Dermis lymphatic vessel endothelial cell (primary cell): ENCODE measurements at places on chromosomes 2 and 18. TPM values are rescaled to one million over a fixed set of nuclear protein-coding genes. Genes with fewer than 3 reads are reported as not detected.

Gene DRC1
- total RNA-seq: not detected in 2 replicates

Gene KCNJ13
- total RNA-seq: not detected in 2 replicates

Gene SNORC
- total RNA-seq: 0.33 and 0.34 TPM in 2 replicates

Gene CNTNAP5
- under 0.01 TPM in 1 of 2 replicates, not detected in the other for total RNA-seq

Gene CPLX4
- not detected in 2 replicates for total RNA-seq

Gene CD8A
- not detected in 2 replicates for total RNA-seq

Gene MEP1B
- 0.09 TPM in 1 of 2 replicates, not detected in the other for total RNA-seq

Gene CRYGD
- total RNA-seq: not detected in 2 replicates

Gene CXCR2
- total RNA-seq: not detected in 2 replicates

Gene MAP3K19
- total RNA-seq: not detected in 2 replicates

Gene METTL8
- total RNA-seq: 10.4 and 11.9 TPM in 2 replicates

Gene PKP4
- 38.3 and 41.3 TPM in 2 replicates for total RNA-seq

Gene TBR1
- total RNA-seq: under 0.01 and 0.09 TPM in 2 replicates

Gene HOXD1
- 5.9 and 10.0 TPM in 2 replicates for total RNA-seq

Gene ARHGAP28
- total RNA-seq: 0.87 and 1.1 TPM in 2 replicates

Gene RNU2-63P
- total RNA-seq: 23.5 and 93.7 TPM in 2 replicates

Gene FKBP1B
- total RNA-seq: 8.7 and 10.5 TPM in 2 replicates

Gene EFR3B
- total RNA-seq: 0.26 and 0.54 TPM in 2 replicates

Gene PCARE
- total RNA-seq: not detected in 2 replicates

Gene ATL2
- 48.0 and 62.0 TPM in 2 replicates for total RNA-seq

Gene CERKL
- total RNA-seq: not detected in 2 replicates

Gene SLC38A11
- not detected in 2 replicates for total RNA-seq

Gene CD28
- total RNA-seq: 0.09 and 0.11 TPM in 2 replicates

Gene IL36RN
- not detected in 2 replicates for total RNA-seq

Gene MTCL1
- total RNA-seq: 4.6 and 13.4 TPM in 2 replicates

Gene VWC2L
- total RNA-seq: not detected in 2 replicates

Gene DYNC1I2
- total RNA-seq: 114 and 150 TPM in 2 replicates

Gene STPG4
- 0.11 and 0.17 TPM in 2 replicates for total RNA-seq

Gene CIDEA
- 0.33 and 0.52 TPM in 2 replicates for total RNA-seq

Gene KLHL29
- 2.5 and 2.8 TPM in 2 replicates for total RNA-seq

Gene TLX2
- total RNA-seq: not detected in 2 replicates

Gene TDRD15
- not detected in 2 replicates for total RNA-seq

Gene NOL4
- total RNA-seq: not detected in 2 replicates

Gene TANC1
- 66.3 and 101 TPM in 2 replicates for total RNA-seq

Gene MAB21L4
- not detected in 2 replicates for total RNA-seq

Gene MAPK4
- not detected in 2 replicates for total RNA-seq

Gene ARHGEF4
- 0.09 and 0.98 TPM in 2 replicates for total RNA-seq

Gene NT5DC4
- total RNA-seq: not detected in 2 replicates

Gene KCNS3
- total RNA-seq: 0.76 and 0.86 TPM in 2 replicates

Gene HOXD4
- 3.5 and 6.3 TPM in 2 replicates for total RNA-seq

Gene TGFBRAP1
- 45.5 and 61.4 TPM in 2 replicates for total RNA-seq

Gene MC4R
- not detected in 2 replicates for total RNA-seq

Gene AMER3
- not detected in 2 replicates for total RNA-seq

Gene EGR4
- total RNA-seq: under 0.01 TPM in 1 of 2 replicates, not detected in the other

Gene ACAA2
- 19.2 and 26.4 TPM in 2 replicates for total RNA-seq

Gene COL4A4
- under 0.01 TPM in 2 replicates for total RNA-seq

Gene UGT1A4
- total RNA-seq: not detected in 2 replicates

Gene DNER
- under 0.01 TPM in 1 of 2 replicates, not detected in the other for total RNA-seq
